ENCODE measurements at places on chromosomes 12 and 14.
A peak's percentile ranks its signal among the peaks of the same experiment; 100 is the strongest.

DNA sequence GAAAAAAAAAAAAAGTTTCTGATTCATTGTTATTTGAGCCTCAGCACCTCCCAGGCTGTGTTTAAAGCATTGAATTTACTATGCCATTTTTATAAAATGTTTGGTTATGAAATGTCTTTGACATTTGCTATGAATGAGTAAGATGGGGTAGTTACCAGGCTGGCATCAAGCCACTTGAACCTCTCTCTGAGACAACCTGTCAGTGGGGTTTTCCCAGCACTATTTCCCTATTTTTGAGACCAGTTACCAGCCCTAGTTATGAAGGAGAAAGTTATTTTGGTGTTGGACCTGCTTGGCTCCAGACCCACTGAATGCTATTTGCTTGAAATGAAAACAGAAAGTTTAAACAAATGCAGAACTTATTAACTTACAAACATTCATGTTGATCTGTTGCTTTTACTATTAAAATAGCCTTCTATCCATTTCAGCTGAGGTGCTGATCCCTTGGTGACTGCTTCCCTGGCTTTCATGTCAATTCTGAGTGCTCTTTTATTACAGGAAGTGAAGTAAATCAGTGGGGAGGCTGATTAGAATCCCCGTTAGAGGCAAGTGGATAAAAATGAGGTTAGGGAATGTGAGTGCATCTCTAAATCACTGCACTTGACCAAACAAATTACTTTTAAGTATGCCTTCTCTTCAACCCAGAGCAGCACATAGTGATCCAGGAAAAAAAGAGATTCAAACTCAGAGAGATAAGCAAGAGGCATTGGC lies 37.8 kb downstream of the LLPH start:
- no peak for DNase-seq

GRCh38 chr12:54232790-54233189 lies 44.0 kb upstream of the SMUG1 start:
- no peak for DNase-seq

DNA sequence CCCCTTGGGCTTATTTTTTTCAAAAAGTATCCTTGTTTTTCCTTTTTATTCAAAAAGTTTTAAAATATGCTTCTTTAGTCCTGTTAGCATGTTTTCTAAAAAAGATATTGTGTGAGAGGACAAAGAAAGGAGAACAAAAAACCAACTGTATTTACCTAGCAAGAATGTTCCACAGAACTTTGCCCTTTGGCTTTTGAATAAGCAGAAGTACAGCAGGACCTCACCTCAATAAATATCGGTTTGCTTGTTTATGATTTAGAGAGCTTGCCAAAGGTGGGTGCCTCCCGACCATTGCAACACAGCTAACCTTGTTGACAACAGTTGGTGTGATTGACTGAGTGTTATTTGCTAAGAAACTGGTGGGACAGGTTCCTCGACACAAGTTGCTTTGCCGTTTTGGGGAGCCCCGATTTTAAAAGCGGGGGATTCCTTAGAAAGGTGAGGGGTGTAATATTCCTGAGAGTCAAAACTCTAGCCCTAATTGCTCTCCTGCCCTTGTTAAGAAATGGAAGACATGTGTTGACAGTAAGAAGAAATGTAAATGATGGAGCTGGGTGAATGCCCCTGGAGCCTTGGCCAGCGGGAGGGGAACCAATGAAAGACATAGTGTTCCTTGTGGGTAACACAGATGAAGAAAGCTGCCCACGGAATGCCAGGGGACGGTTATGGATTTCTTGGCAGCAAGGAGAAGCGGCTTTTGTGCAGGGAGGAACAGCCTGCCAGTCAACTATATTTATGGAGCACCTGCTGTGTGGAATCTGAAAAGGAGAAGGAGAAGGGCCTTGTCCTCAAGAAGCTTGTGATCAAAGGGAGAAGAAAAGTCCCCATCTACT lies 13.7 kb downstream of the MYBPC1 start:
- peak; percentile 42 for DNase-seq

DNA sequence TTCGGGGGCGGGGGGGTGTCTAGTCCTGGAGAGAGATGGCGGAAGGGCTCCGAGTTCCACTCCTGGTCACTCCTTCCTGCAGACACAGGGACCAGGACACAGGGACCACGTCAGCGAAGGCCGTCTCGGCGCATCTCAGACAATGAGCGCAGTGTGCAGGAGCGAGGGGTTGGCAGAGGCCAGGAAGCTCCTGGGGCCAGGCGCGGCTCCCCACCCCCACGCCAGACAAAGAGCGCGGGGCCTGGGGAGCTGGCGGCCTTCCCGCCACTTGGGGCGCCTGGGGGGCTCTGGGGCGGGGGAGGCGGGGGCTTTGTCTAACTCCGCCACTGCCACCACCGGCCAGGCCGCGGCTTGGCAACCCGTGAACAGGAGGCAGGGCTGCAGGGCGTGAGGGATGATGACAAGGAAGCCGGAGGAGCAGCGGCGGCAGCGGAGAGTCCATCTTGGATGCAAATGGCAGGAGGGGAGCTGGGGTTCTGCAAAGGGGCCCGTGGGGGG lies 2.2 kb downstream of the CDK2AP1 start:
- DNase-seq: no peak

DNA sequence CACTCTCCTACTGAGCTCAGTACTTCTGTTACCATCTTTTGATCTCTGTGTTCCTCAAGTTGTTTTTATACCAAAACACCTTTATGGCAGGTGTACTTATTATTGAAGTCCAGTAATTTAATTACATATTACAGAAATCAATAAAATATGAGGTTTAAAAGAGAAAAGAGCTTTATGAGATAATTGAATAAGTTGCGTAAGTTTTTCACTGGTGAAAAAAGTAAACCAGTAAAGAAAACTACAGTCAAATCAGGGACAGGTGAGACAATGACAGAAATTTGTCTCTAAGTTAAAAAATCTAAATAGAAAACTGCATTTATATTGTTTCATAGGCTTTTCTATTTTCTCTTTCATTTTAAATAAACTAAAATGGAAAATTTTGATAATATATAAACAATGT lies 29.1 kb upstream of the PTPRB start:
- no peak for DNase-seq

DNA sequence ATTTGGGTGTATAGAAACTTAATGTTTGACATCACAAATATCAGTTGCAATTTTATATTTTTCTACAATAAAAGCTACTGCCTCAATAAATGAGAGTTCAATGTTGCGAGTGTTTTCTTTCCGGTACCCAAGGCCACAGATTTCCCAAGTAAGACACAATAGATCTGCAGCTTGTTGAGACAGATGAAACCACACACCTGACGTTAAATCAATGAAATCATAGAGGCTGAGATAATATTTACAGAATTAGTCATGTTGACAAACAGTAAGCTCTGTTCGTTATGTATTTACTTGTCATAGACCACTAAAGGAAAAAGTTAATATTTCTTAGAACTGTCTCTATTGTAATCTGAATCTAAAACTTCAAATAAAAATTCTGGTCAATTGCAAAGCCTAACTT lies 49.2 kb upstream of the PTHLH start:
- DNase-seq: no peak

DNA sequence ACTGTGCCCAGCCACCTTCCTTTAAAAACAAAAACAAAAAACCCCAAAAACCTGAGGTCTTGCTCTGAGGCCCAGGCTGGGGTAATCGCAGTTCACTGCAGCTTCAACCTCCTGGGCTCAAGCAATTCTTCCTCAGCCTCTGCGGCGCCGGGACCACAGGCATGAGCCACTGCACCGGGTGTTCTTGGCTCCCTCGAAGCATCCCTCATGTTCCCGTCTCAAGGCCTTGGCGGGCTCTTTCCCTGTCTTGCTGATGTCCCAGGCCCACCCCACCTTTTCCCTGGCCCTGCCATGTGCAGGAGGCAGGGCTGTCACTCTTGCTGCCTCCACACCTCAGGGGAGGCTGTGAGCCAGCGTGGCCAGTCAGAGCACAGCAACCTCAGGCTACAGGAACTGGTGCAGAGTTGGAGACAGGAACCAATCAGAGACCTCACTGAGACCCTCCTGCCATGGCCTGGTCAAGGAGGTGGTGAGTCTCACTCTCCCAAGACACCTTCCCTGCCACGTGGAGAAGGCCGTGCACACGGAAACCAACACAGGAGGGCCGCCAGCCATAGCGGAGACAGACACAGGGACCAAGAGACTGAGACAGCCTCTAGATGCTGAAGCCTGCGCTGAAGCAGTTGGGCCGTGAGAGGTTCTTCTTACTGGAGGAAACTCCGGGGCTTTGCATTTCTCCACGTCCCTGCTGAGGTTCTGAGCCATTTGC lies 6.0 kb upstream of the AMN start:
- no peak for DNase-seq

DNA sequence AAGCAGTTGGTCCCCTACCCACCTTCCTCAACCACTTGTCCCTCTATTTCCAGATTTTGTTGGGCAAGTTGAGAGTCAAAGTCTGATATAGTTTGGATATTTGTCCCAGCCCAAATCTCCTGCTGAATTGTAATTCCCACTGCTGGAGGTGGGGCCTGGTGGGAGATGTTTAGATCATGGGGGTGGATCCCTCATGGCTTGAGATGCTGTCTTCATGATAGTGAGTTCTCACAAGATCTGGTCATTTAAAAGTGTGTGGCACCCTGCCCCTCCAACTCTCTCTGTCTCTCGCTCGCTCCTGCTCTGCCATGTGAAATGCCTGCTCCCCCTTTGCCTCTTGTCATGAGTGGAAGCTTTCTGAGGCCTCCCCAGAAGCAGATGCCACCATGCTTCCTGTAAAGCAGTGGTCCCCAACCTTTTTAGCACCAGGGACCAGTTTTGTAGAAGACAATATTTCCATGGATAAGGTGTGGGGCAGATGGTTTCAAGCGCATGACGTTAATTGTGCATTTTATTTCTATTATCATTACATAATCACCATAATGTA lies 37.3 kb upstream of the BCL11B start:
- no peak for DNase-seq

- no peak for DNase-seq
These were observed 4.1 kb upstream of the CRADD start for GRCh38 chr12:93673084-93673483.

DNA sequence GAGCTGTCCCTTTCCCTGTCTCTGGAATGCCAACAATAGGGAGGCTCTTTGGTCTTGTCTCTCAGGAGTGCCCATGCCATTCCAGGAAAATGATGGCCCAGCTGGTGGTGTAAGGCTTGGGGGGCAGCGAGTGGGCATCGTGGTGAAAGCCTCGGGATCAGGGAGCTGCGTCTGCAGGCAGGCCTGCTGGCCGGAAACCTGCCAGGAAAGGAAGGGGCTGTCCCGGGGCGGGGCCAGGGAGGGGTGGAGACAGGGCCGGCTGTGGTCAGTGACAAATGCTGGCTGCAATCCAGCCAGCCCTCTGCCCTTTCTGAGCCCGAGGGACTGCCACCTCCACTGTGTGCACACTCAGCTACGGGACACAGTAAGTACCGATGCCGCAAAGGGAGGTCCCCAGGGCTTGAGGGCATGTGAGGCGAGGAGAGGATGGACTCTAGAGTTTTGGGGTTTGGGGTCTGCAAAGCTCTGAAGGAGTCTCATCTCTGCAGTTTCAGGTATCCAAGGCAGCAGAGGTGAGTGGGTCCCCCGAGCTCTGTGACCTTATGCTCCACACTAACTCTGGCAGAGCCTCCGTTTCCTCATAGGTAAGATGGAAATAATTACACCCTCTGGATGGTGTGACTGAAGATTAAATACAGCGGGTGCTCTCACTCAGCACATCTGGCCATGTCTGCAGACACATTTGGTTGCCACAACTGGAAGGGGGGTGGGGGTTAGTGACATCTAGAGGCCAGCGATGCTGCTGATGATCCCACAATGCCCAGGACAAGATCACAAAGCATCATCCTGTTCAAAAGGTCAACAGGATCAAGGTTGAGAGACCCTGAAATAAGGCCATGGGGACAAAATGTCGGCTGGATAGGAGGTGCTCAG lies at the start of gene SERPINA5:
TSS of gene SERPINA5 (plus strand) at position 300 of the 873 bp plus-strand sequence. CDS start 5,937 bp downstream, outside the sequence.
- peak; percentile 70 for DNase-seq

DNA sequence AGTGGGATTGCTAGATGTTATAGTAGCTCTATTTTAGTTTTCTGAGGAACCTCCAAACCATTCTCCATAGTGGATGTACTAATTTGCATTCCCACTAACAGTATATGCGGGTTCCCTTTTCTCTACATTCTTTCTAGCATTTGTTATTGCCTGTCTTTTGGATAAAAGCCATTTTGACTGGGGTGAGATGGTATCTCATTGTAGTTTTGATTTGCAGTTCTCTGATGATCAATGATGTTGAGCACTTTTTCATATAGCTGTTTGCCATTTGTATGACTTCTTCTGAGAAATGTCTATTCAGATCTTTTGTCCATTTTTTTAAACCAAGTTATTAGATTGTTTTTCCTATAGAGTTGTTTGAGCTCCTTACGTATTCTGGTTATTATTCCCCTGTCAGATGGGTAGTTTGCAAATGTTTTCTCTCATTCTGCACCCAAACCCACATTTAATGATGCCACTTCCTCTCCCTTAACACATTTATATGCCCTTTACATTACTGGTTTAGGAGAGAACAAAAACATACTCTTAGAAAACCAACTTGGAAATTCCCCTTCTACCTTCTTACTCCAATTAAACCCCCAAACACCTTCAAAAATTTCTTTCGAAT lies 48.2 kb downstream of the NELL2 start:
- no peak for DNase-seq

DNA sequence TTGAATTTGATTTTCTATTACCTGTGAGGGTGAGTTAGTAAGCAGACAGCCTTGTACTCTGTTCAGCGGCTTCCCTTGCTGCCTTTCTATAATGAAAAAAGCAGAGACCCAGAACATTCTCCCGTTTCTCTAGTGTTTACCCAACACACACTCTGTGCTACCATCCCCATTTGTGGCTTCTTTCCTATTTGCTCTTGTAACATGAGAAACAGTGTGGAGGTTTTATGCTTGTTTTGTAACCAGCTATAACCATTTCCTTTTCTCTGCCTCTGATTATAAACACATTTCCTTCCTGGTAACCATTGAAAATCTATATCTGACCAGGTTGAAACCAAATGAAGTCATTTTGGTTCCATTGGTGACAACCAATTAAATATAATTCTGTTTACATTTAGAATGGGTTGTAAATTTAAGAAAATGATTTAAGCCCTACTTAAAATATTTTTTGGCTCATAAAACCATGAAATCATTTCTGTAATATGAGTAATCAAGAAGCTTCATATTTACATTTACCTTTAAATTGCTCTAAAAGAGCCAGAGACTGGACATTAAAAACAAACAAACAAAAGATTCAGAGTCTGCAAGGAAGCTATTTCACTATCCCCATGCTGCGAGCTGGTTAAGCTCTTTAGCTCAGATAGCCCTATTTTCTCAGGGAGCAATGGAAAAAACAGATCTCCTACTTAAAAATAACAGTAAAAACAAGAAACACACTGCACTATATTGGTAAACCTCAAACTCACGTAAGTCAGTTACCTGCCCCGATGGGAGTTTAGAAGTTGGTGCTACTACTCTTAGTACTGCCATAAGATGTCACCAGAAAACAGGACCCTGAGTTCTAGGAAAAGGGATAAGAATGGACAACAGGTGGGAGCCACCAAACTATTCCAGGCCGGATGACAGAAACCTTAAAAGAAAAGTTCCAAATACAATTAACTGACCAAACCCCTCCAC lies 206.5 kb upstream of the EEA1 start:
- DNase-seq: peak; percentile 32

DNA sequence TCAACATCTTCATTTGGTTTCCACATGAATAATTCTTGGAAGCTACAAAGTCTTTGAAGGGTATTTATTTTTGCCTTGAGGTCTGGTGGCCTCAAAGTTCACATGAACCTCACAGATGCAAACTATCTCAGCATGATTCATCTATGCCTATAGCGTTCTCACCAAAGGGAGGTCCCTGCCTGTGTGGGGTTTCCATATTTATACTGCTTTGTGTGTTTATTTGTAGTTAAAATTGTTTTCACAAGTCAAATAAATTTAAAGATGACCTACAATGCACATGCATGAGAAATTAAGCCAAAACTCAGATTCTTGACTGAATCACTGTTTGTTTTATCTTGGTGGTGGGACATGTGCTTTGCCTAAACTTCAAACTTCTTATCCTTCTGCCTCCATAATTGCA lies 176.7 kb downstream of the PPM1H start:
- DNase-seq: no peak
